ENCODE measurements at places on chromosomes 2 and 18.

GRCh38 chr18:59466980-59467379 lies 107.9 kb upstream of the LMAN1 start:
- no peak for DNase-seq

DNA sequence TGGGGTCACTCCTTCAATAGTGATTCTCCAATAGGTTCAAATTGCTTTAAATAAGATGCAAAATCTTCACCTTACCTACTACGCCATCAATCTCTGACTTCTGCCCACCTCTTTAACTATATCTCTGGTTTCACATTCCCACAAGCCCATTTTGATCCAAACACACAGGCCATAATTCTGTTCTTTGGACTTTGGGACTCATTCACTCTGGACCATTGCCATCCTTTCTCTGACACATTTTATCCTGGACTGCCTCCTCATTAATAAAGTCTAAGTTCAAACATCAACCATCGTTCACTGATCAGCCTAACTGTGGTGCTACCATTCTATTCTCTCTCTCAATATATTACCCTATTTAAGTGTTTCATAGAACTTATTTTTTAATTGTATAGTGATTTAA lies 332.2 kb downstream of the GALNT13 start:
- no peak for DNase-seq

GRCh38 chr2:86078774-86079545 lies 26.7 kb downstream of the POLR1A start:
- DNase-seq: peak; percentile 20

DNA sequence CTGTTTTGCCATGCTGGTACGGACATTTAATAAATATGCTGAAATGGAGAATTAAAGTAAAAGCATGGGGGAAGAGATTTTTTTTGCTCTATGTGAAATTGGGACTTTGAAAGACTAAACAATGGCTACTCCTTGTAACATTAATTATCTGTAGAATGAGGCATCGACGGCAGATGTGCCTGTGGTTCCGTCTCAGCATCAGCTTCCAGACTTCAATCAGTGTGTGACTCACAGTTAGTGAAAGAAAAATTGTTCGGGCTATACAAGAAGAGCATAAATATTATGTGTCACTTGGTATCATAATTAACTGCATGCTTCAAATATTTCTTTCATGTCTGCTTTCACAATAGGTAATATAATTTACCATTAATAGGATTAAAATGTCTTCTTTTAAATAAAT lies 117.0 kb upstream of the SMIM21 start:
- DNase-seq: no peak

DNA sequence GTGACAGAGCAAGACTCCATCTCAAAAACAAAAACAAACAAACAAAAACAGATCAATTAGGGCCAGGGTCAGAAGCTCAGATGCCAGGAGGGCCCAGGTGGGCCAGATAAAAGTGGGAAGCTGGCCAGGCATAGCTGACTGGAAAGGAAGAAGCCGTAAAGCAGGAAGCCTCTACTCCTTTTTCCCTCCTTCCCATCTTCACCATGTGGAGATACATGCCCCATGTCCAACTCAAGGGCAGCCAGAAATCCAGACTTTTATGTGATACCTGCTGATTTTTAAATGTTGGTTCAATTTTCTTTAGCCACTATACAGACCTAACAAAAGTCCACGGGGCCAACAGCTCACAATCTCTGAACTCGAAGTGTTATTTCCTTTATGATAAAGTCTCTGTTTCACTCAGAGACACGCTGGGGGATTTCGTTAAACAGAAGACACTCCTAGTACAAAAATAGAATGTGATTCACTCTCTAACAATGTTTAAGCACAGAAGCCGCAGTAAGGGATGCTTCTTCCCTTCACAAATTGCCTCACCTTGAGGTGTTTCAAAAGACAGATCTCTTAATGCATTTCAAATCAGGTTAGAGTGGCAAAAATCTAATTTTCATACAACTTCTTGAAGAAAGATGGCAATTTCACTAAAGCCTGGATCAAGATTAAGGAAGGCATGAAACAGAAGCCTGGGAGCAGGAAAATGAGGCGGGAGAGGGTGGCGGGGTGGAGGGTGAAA lies 14.0 kb downstream of the TMEM247 start:
- no peak for DNase-seq

Measured in left kidney (tissue), 8 donors.